Panc1 (cell line): ENCODE measurements at places on chromosomes 16 and 17.

DNA sequence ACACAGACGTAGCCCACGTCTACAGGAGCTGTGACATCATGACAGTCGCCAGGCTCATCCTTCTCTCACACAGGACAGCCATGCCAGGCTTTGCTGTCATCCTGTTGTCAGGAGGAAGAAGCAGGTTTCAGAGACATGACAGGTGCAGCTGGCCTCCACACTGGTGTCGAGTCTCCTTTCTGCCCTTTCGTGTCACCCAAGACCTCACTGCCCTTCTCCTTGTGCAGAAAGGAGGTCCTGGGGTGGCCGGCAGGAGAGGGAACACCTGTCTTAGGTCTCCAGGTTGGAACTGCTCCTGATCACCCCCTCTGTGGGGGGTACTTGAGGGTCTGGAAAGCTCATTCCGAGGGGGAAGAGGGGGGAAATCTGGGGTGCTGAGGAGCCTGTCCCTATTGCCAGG lies 41.6 kb upstream of the IRF8 start:
- no peaks in the 10 kb centered on the region; the same call in 1 of the 2 replicates for H3K27me3 ChIP-seq
- no peak overlapping the region for H3K4me3 ChIP-seq
- DNase-seq = no peak
- H3K27ac ChIP-seq = no peak overlapping the region

GRCh38 chr17:13410874-13411273 lies 190.9 kb downstream of the HS3ST3A1 start:
- H3K27ac ChIP-seq = no peak overlapping the region
- H3K4me1 ChIP-seq = no peaks in the 10 kb centered on the region
- H3K4me3 ChIP-seq = no peak overlapping the region

DNA sequence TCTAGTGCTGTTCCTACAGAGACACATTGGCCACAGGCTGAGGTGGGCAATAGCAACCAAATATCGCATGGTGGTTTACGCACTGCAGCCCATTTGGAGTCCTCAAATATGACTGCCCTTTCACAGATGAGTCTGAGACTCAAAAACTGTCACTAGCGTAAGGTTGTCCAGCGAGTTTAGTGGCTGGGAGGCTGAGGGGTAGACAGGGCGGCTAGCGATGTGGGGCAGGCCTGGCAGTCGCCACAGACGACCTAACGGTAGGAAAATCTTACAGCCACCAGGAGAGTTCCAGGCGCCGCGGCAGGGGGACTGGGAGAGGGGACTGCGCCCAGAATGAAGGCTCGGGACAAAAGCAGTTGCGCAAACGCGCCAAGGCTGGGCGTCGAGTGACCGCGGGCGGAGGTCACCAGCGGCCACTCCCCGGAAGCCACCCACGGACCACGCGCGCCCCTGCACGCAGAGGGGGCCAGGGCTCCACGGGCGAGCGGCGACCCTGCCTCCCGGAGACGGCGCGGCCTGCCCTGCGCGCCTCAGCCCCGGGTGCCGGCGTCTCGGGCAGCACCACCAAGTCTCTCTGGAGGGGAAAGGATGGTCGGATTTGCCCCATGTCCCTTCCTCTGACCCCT lies 699 bp upstream of the MAP1LC3B start:
- peaks cover 7% of the 10 kb centered on the region for H3K36me3 ChIP-seq
- H3K27ac ChIP-seq = peak overlapping the region; percentile 87
- no peaks in the 10 kb centered on the region for H3K27me3 ChIP-seq
- DNase-seq = no peak
- peak overlapping the region; percentile 53 for H3K4me3 ChIP-seq
- H3K4me1 ChIP-seq = peaks cover 34% of the 10 kb centered on the region

- H3K36me3 ChIP-seq = no peaks in the 10 kb centered on the region
- no peaks in the 10 kb centered on the region for H3K27me3 ChIP-seq
- DNase-seq = no peak
- no peak overlapping the region for H3K4me3 ChIP-seq
- no peak overlapping the region for H3K27ac ChIP-seq
Observed at GRCh38 chr17:12927541-12928425, 90.0 kb downstream of the ELAC2 start.

DNA sequence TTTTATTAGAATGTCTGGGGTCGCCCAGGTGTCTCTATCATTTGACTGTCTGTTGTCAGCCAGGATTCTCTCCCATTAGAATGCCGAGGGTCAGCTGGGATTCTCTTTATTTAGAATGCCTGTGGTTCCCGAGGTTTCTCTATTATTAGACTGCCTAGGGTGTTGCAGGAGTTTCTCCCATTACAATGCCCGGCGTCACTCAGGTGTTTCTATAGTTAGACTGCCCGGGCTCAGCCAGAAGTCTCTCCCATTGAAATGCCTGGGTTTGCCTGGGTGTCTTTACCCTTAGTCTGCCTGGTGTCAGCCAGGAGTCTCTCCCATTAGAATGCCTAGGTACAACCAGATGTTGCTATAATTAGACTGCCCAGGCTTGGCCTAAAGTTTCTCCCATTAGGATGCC lies 2252.0 kb downstream of the TP53TG3F start:
- no peak overlapping the region for H3K4me3 ChIP-seq
- no peak for DNase-seq
- no peaks in the 10 kb centered on the region for H3K36me3 ChIP-seq
- H3K27ac ChIP-seq = no peak overlapping the region
- no peaks in the 10 kb centered on the region for H3K4me1 ChIP-seq

- H3K27ac ChIP-seq = no peak overlapping the region
- H3K27me3 ChIP-seq = no peaks in the 10 kb centered on the region; the same call in 1 of the 2 replicates
Observed at GRCh38 chr16:83676086-83676485, 131.7 kb upstream of the HSBP1 start.

DNA sequence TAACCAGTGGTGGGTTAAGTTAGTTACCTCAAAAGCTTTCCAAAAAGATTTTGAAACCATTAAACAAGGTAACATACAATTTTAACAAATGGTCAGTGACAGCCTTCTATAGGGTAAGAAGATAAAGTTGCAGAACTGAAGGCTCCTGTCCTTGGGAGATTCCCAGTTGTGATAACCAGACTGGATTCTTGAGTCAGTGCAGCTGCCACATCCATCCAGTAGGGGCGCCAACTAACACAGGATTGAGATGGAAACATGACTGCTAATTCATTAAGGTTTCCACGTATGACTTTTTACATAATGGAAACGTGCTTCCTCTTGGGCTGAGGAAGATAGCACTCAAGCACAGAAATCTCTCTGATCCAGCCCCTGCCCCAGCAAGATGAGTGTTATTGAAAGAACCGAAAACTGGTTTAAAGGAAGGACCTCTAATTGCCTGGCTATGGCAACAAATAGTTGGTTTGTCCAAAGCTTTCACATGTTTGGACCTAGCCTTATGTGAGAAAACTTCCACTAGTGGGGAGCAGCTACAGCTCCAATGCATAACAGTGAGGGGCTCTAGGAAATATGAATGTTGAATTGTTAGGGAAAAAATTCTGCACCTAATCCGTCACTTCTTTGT lies 269.8 kb upstream of the MYOCD start:
- no peak for DNase-seq
- no peaks in the 10 kb centered on the region for H3K36me3 ChIP-seq
- no peak overlapping the region for H3K4me3 ChIP-seq
- H3K27me3 ChIP-seq = no peaks in the 10 kb centered on the region
- no peaks in the 10 kb centered on the region for H3K4me1 ChIP-seq

DNA sequence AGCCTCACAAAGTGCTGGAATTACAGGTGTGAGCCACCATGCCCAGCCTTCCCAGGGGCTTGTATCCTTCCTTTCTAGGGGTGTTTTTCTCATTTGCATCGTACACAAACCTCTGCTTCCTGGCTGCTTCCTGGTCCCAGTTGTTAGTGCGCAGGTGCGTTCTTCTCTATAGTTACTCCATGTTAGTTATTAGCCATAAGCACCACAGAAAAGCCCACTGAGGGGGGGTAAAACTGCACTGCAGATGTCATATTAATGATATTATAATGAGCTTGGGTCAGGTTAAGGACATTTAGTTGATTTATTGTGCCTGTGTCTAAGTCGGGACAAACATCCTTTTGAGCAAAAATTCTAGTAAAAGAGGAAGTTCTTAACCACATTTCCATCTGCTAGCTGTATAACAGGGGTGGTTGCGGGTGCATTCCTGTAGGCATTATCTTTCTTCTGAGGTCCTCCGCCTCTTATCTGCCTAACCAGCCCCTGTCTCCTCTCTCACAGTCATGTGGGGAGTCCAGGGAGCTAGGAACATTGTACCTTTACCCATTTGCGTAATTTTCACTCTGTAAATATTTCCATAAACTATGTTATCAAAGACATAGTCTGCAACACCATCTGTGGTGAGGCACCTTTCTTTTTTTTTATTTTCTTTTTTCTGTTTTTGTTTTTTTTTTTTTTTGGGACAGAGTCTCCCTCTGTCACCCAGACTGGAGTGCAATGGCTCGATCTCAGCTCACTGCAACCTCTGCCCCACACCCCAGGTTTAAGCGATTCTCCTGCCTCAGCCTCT lies 23.6 kb upstream of the ATF7IP2 start:
- DNase-seq = no peak
- H3K27ac ChIP-seq = no peak overlapping the region
- H3K4me1 ChIP-seq = no peaks in the 10 kb centered on the region
- H3K27me3 ChIP-seq = no peaks in the 10 kb centered on the region
- no peaks in the 10 kb centered on the region for H3K36me3 ChIP-seq

DNA sequence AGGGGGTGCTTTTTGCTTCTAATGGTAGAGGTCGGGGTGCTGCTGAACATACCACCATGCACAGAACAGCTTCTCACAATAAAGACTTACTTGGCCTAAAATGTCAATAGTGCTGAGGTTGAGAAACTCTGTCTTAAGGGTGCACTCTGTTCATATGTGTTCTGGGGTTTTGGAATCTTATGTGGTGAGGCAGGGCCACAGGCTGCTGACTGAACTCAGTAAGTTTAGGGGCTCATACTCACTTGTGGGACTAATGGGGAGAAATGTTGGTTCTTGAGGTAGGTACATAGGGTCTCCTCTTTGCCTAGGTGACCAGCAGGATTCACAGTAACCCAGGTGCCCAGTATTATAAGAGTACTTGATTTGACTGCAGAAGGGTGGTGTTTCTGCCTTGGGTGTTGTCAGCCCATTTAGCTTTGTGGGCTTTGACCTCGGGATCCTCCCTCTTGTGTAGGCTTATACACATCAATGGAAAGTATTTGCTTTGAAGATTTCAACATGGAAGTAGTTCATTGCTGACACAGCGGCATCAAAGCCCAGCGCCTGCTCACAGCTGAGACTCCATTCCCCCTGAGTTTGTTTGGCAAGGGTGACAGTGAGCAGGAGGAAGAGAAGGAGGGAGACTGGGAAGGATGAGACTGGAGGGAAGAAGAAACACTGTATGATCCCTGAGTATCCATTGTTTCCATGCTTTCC lies 17.2 kb downstream of the SLC7A6 start:
- H3K27ac ChIP-seq = no peak overlapping the region
- H3K4me1 ChIP-seq = no peaks in the 10 kb centered on the region
- no peaks in the 10 kb centered on the region; the same call in 1 of the 2 replicates for H3K36me3 ChIP-seq
- no peaks in the 10 kb centered on the region for H3K27me3 ChIP-seq
- H3K4me3 ChIP-seq = no peak overlapping the region

DNA sequence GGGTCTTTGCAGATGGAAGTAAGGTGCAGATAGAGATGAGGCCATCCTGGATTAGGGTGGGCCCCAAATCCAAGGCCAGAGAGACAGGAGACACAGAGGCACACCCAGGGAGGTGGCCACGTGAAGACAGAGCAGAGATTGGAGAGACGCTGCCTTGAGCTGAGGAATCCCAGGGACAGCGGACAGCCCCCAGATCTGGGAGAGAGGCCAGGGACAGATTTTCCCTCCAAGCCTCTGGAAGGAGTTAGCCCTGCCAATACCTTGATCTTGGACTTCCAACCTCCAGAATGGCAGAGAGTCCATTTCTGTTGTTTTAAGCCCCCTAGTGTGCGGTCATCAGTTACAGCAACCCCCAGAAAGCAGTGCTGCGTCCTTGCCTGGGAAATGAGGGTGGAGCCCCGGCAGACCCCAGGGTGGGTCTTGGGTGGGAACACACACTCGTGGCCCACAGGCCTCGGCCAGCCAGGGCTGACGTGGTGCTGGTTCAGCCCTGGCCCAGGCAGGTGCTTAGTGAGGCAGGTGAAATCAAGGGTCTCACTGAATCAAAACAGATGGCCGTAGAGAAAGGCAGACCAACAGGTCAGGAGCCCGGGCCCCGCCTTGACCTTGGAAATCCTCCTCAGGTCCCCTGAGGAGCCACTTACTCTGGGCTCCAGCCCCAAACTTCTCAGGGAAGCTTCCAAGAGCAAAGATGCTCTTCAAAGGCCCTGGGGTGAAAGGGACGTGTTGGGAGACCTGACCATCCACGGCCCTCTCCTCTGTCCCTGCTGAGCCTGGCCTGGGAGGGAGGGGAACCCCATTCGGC lies 169.3 kb downstream of the RBFOX3 start:
- no peaks in the 10 kb centered on the region for H3K27me3 ChIP-seq
- DNase-seq = no peak
- no peak overlapping the region for H3K4me3 ChIP-seq
- H3K36me3 ChIP-seq = no peaks in the 10 kb centered on the region

GRCh38 chr17:17098551-17099179 lies 56.4 kb downstream of the MPRIP start:
- no peak for DNase-seq
- no peaks in the 10 kb centered on the region for H3K27me3 ChIP-seq
- no peak overlapping the region for H3K27ac ChIP-seq
- H3K4me3 ChIP-seq = no peak overlapping the region
- H3K36me3 ChIP-seq = no peaks in the 10 kb centered on the region

GRCh38 chr16:11681976-11682654 lies 13.9 kb downstream of the SNN start:
- no peak for DNase-seq
- H3K4me3 ChIP-seq = no peak overlapping the region
- no peaks in the 10 kb centered on the region for H3K4me1 ChIP-seq
- H3K36me3 ChIP-seq = peaks cover 2% of the 10 kb centered on the region; the same call in 1 of the 2 replicates
- no peaks in the 10 kb centered on the region for H3K27me3 ChIP-seq
